ENCODE measurements at places on chromosomes 2 and 18. TPM values are rescaled to one million over a fixed set of nuclear protein-coding genes. Genes with fewer than 3 reads are reported as not detected.

Gene SERPINB4
- not detected for total RNA-seq

GRCh38 chr2:162022290-162022945, 51.6 kb downstream of the DPP4 start:
- no peak overlapping the region for H3K4me3 ChIP-seq
- H3K27me3 ChIP-seq, result no peaks in the 10 kb centered on the region
- peaks cover 13% of the 10 kb centered on the region for H3K4me1 ChIP-seq
- peaks cover 12% of the 10 kb centered on the region for H3K36me3 ChIP-seq
- H3K27ac ChIP-seq, result no peak overlapping the region

Gene POTEJ
- not detected for total RNA-seq

Gene SULT1C4
- not detected for total RNA-seq

Gene HDHD2
- 34.2 TPM for total RNA-seq

GRCh38 chr2:53660886-53661285, 106.7 kb upstream of the CHAC2 start:
- H3K27ac ChIP-seq, result no peak overlapping the region
- no peak overlapping the region for H3K4me3 ChIP-seq
- no peaks in the 10 kb centered on the region for H3K36me3 ChIP-seq
- DNase-seq, result no peak
- H3K27me3 ChIP-seq, result no peaks in the 10 kb centered on the region
